ENCODE measurements at places on chromosomes 7 and 10.

GRCh38 chr10:29648114-29648982 is 13.6 kb upstream of the SVIL start:
- DNase-seq = no peak

DNA sequence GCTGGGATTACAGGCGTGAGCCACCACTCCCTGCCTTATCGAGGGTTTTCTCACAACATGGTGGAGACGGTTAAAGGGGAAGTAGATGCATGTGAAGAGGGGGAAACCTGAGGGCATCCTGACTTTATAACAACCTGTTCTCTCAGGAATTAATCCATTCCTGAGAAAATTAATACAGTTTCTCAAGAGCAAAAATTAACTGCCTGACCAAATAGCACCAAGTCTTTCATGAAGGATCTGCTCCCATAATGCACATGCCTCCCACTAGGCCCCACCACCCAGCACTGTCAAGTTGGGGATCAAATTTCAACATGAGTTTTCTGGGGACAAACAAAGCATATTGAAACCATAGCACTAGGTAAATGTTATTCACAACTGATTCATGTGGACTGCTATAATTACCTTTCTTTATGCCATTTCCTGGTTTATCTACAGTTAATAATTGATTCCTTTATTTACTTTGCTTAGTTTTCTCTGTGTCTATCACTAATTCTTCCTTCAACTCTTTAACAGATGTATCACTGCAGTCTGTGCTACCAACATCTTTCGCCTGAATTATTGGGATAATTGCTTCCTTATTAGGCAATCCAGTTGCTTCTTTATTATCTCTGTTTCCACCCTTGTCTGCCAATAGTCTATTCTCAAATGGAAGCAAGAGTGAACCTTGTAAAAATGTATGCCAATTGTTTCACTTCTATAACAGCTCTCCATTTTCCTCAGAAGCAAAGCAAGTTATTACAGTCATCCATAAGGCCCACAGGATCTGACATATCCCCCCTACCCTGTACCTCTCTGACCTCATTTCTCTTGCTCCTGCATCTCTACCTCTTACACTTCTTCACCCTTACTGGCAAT is 12.9 kb upstream of the MICU1 start:
- DNase-seq = no peak

GRCh38 chr7:35418716-35419390 is 165.0 kb upstream of the TBX20 start:
- DNase-seq = no peak

DNA sequence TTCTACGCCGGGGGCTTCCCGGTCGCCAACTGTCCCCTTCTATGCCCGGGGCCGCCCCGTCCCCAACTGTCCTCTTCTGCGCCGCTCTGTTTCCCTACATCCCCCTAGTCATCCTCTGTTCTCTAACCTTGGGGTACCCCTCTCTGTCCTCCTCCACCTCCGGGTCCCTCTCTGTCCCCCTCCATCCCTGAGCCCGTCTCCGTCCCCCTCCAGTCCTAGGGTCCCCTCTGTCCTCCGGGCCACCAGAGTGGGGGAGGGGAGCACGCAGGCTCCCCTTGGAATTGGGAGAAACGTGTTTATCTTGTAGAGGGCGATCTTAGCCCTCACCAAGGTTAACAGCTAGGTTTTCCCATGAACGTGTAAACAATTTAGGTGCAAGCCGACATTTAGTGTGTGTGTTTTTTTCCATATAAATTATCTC is 852 bp upstream of the KLF6 start:
- DNase-seq = no peak

DNA sequence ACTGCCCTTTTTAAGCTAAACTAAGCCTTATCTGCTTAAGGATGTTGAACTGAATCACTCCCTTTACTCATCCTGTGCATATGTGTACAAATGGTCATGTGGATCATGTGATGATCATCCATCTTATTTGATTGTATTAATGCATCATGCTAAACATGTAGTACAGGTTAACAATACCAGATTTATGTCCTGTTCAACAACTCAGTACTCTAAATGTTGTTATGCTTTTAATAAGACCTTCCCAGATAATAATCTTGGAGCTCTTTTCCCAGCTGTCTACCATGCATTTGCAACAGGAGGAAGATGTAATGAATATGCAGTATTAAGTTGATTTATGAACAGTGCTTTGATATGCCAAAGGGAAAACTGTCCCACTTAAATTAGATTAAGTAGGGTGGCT is 318.0 kb downstream of the BICC1 start:
- no peak for DNase-seq

DNA sequence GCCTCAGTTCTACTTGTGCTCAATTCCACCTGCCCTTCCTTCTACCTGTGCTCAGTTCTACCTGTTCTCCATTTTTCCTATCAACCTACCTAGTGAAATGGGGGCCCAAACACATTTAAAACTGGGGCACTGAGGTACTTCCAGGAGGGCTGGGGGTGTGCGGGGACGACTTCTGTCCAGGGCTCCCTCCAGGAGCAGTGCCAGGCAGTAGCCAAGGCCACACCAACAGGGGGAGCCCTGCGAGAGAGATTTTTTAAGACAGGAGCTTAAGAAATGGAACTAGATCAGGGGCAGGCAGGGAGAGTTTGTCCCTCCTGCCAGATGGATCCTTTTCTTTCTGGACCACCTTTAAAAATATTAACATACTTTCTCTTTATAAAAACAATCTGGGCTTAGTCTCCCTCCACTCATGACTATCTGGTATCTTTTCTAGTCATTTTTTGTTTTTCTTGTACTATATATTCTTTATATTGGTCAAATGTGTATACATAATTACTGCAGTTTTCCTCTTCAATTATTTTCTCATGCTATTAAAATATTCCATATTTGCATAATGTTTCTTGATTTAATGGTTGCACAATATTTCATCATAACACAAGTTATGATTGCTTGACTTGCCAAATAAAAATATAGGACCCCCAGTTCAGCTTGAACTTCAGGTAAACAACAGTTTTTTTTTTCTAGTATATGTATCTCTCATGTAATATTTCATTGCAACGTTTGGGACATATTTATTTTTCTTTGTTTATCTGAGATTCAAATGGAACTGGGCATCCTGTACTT is 47.3 kb upstream of the INSYN2A start:
- DNase-seq = no peak

- DNase-seq = no peak
These were observed 93.1 kb upstream of the SLC26A5 start for GRCh38 chr7:103538964-103539709.

DNA sequence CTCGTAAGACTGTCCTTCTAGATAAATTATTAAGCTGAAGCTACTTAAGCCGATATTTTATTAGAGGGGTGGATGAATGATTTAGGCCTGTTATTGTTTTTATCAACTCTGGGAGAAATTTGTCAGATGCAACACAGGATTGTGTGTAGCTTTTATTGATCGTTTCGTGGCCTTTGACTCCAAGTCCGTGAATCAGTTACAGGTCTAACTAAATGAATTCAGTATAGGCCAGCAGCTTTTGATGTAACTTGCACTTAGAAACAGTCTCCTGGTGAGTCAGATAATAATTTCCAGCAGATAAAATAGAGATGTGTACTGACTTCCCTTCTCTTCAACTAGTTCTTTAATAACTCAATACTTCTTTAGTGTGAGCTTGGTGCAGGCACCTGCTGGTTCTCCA is 341.7 kb upstream of the SMIM30 start:
- DNase-seq = no peak

DNA sequence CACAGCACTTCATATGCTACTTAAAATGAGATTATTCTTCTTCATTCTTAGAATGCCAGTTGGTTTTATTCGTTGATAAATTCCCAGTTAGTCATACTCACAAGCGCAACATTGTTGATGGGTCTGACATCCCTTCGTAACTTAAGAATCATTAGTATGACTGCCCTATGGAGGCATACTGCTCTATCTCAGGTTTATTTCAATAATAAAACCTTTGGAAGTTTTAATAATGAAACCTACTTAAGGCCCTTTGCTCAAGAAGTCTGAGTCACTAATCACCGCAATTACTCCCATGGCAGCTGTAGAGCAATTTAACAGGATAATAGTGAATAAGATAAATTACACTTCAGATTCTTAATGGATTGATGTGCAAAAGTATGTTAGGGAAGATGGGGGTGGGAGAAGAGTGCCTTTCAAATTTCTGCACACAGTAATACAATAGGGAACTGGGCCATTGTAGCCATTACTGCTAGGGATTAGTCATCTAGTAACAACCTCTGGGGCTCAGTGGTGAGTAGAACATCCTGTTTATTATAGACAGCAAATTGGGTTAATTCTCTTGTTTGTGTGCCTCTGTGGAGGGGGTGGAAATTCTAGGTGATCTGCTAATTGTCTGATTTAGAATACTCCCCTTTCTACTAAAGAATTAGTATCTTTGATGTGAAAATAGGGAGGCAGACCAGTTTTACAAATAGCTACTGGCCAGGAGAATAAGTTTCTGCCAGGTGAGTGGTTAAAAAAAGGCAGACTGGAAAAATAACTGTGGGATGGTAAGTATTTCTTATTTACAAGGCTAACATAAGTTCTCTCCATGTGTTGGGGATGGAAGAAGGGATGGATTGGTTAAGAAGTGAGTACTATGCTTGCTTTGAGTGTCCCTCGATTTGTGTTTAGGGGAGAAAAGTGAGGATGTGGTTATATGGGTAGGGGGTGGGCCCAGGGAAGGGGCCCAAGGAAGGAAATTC is 74.5 kb upstream of the VKORC1L1 start:
- peak; percentile 26 for DNase-seq

- DNase-seq = no peak
These were observed 22.6 kb upstream of the LRRC72 start for GRCh38 chr7:16504019-16504418.

GRCh38 chr10:23099816-23100215 is 4.4 kb downstream of the MSRB2 start:
- DNase-seq = no peak

- no peak for DNase-seq
These were observed 818.3 kb downstream of the MAGI2 start for GRCh38 chr7:78635026-78635793.

DNA sequence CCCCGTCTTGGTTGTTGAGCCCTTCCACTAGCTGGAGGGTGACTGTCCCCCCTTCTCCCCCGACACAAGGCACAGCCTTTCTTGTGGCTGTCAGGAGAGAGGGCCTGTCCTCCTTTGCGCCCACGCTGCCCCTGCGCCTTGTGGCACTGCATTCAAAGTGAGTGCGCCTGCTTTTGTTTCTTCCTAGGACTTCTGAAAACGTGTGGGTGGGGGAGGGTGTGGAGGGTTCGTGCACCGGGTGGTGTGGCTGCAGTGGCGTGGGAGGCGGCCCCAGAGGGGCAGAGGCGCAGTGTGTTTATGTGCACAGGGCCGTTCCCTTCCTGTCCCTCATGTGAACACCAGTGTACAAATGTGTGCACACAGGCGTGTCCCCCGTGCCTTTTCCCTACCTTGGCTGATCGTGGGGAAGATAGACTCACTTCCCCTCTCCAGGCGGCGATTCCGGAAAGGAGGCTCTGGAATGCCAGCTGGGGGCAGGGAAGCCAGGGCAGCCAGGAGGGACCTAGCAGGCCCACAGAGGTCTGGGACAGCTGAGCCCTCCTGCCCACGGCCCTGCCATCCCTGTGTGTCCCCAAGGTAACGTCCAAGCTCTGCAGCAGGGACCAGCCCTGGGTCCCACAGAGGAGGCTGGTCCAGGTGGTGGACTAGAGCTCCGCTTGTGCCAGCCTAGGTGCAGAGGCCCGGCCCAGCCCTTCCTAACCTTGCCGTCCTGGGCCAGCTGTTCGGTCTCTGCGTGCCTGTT is 88.8 kb downstream of the LHPP start:
- no peak for DNase-seq

DNA sequence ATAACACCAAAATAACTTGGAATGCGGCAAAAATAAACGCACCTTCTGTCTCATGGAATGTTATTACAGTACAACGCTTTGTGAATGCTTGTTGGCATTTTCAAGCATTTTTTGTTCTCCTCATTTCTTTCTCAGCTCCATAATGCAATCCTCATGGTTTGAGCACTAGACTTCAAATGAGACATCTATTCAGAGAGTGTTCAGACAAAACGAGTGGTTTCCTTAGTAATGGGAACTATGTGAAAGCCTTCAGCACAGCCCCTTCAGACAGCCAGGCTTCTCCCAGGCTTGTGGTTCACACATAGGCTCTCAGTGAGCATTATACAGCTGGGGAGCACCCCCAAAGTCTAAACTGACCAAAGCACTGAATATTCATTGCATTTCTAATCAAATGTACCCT is 8.6 kb upstream of the LRRN3 start:
- DNase-seq = peak; percentile 76

GRCh38 chr7:83541187-83541960 is 107.6 kb downstream of the SEMA3E start:
- no peak for DNase-seq

DNA sequence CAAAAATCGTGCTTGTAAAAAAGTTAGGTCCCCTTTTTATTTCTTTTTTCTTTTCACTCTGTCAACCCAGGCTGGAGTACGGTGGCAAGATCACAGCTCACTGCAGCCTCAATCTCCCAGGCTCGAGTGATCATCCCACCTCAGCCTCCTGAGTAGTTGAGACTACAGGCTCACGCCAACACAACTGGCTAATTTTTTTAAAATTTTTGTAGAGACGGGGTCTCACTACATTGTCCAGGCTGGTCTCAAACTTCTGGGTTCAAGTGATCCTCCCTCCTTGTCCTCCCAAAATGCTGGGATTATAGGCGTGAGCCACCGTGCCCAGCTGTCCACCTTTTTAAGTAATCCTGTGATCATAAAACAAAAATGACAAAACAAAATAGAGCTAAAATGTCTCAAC is 19.4 kb upstream of the ARHGAP12 start:
- no peak for DNase-seq

DNA sequence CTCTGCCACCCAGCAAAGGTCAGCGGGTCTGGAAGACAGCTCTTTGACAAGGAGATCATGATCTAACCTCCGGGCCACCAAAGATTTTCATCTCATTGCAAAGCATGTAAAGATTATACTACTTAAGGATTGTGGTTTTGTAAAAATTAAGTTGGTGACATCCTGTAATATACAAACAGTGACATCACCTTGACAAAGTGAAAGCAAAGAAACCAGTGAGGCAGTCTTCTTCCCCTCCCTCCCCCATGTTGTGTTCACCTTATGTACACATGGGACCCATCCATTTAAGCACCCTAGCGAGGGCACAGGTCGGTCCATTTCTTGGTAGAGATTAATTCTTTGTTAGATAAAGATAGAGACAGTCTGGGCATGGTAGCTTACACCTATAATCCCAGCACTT is 3.9 kb downstream of the MDH2 start:
- no peak for DNase-seq

DNA sequence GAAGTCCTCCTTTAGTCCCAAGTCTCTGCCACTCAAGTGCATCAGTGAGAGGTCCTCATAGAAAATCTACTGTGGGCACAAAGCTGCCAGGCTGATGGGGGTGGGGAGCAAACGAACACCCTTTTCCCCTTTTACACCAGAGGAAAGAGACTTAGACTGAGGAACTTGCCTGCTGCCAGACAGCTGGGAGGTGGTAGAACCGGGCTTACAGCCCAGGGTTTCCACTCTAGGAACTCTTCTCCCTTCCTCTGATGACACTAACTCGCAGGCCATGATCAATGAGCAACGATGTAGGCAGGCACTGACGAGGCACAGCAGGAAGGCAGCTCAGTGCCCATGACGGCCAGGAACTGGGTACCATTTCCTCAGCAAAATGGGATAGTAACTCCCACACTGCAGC is 11.0 kb upstream of the SH2D4B start:
- no peak for DNase-seq

- DNase-seq = no peak
These were observed 1.8 kb upstream of the IGF2BP3 start for GRCh38 chr7:23472046-23472445.
